ENCODE measurements at places on chromosomes 7 and 10. TPM values are rescaled to one million over a fixed set of nuclear protein-coding genes. Genes with fewer than 3 reads are reported as not detected.

The SPDYE11 gene
- not detected for total RNA-seq

The NEBL gene
- 0.19 TPM for total RNA-seq

The VKORC1L1 gene
- total RNA-seq = 16.1 TPM

The WNT8B gene
- total RNA-seq = not detected

The UTF1 gene
- not detected for total RNA-seq

The VPS37D gene
- 2.3 TPM for total RNA-seq

The ACTL6B gene
- not detected for total RNA-seq

The CSGALNACT2 gene
- 41.2 TPM for total RNA-seq

The OPALIN gene
- total RNA-seq = not detected
